ENCODE measurements at places on chromosomes 7 and 10.

GRCh38 chr7:91565499-91566401, 301.5 kb downstream of the FZD1 start:
- DNase-seq: no peak

- no peak for DNase-seq
Observed at GRCh38 chr7:6360841-6361240, 86.9 kb downstream of the DAGLB start.

DNA sequence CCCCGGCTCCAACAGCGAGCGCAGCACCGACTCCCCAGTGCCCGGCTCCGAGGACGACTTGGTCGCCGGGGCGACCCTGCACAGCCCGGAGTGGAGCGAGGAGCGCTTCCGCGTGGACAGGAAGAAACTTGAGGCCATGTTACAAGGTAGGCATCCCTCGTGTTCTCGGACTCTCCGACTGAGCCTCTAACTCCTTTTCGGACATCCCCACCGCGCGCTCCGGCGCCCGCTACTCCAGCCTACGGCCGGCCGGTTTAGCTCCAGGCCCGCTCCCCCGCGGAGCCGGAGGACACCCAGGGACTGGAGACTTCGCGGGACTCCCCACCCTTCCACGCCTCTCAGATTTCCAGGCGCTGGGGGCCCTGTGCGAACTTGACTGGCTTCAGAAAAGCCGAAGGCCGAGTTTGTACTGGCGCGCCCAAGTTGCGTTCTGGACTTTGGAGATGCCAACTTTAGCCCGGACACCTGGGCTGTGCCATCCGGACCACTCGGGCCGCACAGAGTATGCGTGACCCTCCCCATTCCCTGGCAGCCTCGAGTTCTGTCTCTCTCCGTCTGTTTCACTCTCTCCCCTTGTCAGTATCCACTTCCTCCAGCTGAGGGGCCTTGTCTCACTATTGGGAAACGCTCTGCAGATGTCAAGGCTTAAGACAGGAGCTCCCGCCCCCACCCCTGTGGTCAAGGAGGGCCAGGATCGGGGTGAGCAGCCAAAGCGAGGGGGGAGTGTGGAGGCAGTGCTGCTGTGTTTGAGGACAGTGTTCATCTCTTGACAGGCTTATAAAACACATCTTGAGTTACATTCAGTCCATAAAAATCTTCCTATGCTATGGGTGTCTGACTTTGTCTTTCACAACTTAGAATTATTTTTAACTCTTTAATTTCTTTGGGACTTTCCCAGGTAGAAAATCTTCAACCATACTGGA, 777 bp downstream of the BICC1 start:
- peak; percentile 28 for DNase-seq

- no peak for DNase-seq
Observed at GRCh38 chr10:71663311-71663710, 56.3 kb downstream of the C10orf105 start.

GRCh38 chr7:39016609-39017008, 38.9 kb downstream of the POU6F2 start:
- peak; percentile 1 for DNase-seq

DNA sequence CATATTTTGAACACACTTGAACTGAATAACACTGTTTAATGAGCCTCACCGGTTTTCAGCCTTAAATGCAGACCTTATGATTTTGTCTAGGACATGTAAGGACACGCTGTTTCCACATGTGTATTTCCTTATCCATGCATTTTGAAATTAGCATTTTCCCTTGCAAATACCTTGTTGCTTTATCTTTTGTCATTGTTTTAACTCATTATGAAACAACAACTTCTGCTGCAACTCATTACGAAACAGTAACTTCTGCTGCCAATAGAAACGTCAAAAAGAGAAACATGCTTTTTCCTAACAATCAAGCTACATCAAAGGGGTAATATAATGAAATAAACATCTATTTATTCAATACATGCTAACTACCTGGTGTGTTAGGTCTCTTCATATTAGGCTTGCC, 322.0 kb downstream of the AGMO start:
- no peak for DNase-seq

GRCh38 chr7:116348346-116348745, 138.0 kb downstream of the TES start:
- DNase-seq: no peak

DNA sequence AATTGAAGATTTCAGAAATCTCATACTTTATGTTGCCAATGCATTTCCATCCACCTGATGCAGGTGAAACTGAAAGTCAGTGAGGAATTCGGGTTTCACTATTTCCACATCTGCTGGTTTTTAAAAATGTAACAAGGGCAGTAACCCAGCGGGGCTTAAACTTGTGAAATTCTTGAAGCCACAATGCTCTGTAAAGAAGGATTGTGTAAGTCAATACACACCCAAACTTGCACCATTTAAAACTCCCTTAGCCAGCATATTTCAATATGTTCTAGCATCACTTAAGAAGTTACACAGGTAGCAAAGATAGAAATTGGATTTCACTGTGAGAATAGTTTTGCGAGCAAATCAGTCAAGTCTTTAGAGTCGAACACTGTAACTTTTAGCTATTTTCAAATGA, 386.1 kb downstream of the PLXDC2 start:
- DNase-seq: no peak

DNA sequence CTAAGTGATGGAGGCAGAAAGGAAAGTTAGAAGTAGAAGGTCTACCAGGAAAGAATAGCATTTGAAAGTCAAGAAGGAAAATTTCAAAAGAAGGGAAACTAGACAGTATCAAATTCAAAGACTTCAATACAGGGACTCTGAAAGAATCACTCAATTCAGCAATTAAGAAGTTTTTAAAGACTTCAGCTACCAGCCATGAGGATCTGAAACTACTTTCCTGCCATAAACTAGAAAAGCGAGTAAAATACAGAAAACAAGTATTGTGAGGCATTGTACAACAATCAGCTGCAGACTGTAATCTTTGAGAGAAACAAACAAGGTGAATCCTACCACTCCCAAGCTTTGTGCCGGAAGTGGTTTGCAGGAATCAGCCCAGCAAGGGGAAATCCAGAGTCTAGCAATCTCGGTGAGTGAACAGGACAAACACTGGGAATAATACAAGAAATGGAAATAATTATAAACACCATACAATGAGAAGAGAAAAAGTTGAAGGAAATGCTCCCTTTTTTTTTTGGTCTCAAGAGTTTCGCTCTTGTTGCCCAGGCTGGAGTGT, 62.4 kb downstream of the ARHGAP12 start:
- DNase-seq: no peak

DNA sequence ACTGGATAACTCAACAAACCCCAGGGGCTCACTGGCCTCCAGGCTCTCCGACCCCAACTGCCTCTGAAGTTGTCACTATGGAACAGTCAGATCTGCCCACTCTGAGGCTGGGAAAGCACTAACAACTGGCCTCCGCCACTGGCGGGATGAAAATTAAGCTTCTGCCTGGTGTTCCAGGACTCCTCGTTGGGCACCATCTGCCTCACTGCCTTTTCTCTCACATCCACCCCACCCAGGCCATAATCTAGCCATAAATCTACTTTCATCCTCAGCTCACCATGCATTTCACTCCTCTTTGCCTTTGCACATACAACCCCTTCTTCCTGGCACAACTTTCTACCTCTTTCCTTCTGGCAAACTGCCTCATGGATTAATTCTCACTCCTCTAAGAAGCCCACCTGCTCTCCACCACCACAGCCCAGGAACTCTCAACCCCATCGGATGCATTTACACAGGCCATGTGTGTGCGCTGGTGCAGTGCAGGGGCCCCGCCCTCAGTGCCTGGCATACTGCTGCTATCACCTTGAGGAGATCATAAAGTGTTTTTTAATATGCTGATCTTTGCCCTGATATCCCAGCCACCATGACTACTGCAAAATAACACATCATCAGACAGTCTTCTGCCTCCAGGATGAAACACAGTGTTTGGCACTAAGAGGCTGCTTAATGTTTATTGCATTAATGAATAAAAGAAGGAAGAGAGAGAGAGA, 4.0 kb downstream of the CDHR1 start:
- DNase-seq: no peak

All from large intestine (tissue), 12 donors.